ENCODE measurements at places on chromosomes 7 and 10.

DNA sequence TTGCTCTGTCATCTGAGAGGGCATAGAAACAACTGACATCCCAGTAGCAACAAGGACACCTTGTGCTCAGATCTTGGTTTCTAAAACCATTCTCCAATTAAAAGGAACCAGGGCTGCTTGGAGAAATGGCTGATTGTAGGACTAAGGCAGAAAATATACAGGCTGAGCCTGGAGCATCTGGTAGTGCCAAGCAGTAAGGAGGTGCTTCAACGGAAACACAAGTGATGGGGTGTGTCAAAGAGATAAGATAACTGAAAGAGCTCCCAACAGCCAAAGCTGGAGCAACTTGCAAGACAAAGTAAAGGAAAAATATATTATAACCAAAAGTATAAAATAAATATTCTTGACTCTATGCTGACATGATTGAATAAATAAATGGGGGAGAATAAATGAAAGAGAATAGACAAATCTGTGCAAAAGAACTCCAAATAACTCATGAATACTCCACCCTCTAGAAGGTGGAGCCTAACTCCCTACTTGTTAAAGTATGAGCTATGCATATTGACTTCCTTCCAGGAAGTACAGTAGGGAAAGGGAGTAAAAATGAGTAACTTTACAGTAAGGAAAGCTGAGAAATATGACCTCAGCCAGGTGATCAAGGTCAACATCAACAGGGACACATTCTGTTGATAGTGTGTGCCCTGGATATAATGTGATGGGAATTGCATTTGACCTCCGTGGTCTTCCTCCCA is 162.4 kb downstream of the NOC3L start:
- peaks cover 14% of the 10 kb centered on the region for H3K27me3 ChIP-seq
- H3K36me3 ChIP-seq: no peaks in the 10 kb centered on the region
- no peak for DNase-seq
- no peak overlapping the region for H3K4me3 ChIP-seq
- H3K4me1 ChIP-seq: no peaks in the 10 kb centered on the region
- no peak overlapping the region for H3K27ac ChIP-seq

DNA sequence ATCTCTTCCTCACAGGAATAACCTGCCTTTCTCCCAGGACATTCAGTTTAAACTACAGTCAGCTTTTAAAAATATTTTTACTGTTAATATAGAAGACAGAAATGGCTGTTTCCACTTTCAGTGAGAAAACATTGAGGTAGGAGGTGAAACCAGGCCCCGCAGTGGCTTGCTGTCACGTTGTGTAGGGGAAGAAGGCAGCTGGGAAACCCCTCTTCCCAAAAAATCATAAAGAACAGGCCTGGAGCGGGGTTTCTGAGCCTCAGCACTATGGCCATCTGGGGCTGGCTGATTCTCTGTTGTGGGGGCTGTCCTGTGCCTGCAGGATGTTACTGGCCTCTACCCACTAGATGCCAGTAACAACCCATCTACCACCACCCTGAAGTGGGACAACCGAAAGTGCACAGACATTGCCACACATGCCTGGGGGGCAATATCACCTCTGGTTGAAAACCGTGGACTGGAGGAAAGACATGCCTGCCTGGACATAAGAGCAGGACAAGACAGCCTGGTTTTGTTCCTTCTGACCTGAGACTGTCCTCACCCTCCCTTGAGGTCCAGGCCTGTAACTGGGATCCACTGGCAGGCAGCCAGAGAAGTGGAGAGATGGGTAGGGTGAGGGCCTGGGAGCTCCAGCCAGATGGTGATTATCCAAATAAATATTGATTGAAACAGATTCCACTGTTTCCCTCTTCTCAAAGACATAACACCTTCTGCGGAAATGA is 43.9 kb downstream of the KCNH2 start:
- DNase-seq: no peak
- peaks cover 5% of the 10 kb centered on the region for H3K4me1 ChIP-seq
- peaks cover 23% of the 10 kb centered on the region for H3K27me3 ChIP-seq

DNA sequence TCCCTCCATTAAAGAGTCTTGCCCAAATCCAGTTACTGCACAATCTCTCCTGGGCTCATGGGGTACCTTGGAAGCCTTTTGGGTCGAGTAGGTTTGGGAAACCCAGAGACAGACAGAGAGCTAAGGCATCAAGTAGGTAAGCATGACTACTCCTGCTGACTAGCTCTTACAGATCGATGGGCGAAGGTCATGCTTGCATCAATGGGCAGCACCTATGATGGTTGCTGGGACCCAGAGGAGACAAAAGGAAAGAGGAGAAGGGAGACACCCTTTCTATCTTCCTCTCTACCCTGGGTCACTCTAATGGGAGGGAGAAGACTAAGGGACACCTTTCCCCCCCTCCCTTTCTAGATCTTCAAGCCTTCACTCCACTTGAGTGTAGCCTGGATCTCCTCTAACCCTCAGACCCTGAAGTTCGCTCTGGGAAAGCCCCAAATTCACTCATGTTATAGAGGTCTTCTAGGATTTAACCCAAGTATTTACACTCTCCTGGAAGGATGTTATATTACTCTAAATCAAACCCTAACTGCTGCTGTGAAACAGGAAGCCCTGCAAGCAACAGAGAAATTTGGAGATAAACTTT is 31.6 kb upstream of the ZNF746 start:
- H3K27ac ChIP-seq: no peak overlapping the region
- H3K36me3 ChIP-seq: peaks cover 5% of the 10 kb centered on the region
- no peaks in the 10 kb centered on the region for H3K4me1 ChIP-seq
- peaks cover 2% of the 10 kb centered on the region for H3K27me3 ChIP-seq
- no peak overlapping the region for H3K4me3 ChIP-seq
- no peak for DNase-seq

DNA sequence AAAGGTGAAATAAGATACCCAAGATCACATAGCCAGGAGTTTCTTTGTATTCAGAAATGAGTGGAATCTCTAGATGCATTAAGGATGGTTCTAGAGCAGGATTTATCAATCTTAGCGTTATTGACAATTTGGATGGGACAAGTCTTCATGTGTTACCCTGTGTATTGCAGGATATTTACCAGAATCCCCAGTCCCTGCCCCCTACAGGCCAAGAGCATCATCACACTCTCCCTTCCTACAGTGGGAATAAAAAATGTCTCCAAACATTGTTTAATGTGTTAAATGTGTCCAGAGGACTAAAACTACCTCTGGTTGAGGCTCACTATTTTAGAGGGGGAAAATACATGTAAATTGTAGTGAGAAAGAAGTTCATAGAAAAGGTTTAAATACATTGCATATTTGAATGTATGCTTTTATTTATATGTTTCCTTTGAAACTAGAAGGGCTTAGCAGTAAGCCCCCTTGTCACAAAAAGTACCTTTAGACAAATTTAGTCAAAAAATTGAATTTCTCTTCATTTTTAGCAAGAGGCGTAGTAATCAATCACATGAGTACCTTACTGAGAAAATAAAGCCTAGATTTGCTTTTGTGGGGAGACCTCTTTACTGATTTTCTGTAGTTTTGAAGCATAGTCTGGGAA is 141.2 kb downstream of the MLLT10 start:
- no peak overlapping the region for H3K27ac ChIP-seq
- peaks cover 25% of the 10 kb centered on the region for H3K36me3 ChIP-seq
- H3K4me1 ChIP-seq: peaks cover 6% of the 10 kb centered on the region
- no peak for DNase-seq

- peak overlapping the region; percentile 83 for H3K27ac ChIP-seq
- peak overlapping the region; percentile 57 for H3K4me3 ChIP-seq
- peaks cover 33% of the 10 kb centered on the region for H3K4me1 ChIP-seq
- no peaks in the 10 kb centered on the region for H3K36me3 ChIP-seq
- no peaks in the 10 kb centered on the region for H3K27me3 ChIP-seq
- DNase-seq: no peak
Observed at GRCh38 chr10:70272925-70273316, 10.9 kb downstream of the NPFFR1 start.

DNA sequence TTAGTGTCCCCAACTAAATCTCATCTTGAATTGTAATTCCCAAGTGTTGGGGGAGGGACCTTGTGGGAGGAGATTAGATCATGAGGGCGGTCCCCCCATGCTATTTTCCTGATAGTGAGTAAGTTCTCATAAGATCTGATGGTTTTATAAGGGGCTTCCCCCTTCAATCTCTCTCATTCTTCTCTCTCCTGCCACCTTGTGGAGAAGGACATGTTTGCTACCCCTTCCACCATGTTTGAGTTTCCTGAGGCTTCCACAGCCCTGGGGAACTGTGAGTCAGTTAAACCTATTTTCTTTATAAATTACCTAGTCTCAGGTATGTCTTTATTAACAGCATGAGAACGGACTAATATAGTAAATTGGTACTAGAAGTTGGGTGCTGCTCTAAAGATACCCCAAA is 365.6 kb downstream of the ANKRD7 start:
- H3K27me3 ChIP-seq: no peaks in the 10 kb centered on the region
- no peaks in the 10 kb centered on the region for H3K36me3 ChIP-seq
- H3K27ac ChIP-seq: no peak overlapping the region
- no peak overlapping the region for H3K4me3 ChIP-seq
- no peaks in the 10 kb centered on the region for H3K4me1 ChIP-seq
- no peak for DNase-seq

DNA sequence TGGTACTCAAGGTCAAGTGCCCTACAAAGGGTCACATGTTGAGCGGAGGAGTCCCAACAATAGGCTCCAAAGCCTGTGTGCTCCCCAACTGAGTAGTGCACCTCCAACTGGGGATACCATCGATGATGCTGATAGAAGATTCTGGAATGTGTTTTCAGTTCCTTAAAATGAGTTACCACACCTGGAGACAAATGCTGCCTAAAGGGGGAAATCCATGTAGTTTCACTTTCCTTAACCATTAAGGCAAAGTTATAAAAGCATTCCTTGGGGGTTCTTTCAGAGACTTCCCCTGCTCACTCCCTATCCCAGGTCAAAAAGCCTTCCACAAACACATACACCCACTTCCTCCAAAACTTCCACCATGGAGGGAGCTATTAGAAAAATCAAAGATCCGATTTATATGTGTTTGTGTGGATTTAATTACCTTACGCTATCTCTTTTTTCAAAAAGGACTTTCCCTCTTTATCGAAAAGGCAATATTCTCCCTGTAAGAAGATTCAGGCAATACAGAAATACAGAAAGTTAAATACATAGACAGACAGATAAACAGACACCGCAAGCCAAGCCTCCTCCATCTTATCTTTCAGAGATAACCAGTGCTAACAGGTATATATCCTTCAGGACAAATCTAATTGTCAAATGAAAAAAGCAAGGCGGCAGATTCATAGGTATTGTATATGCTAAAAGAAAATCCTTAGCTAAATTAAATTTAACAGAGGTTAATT is 135.9 kb upstream of the ASAH2 start:
- no peaks in the 10 kb centered on the region for H3K27me3 ChIP-seq
- H3K4me1 ChIP-seq: peaks cover 60% of the 10 kb centered on the region
- DNase-seq: no peak
- H3K27ac ChIP-seq: peak overlapping the region; percentile 69
- no peak overlapping the region for H3K4me3 ChIP-seq

- H3K27me3 ChIP-seq: peaks cover 7% of the 10 kb centered on the region
- no peak for DNase-seq
- no peak overlapping the region for H3K27ac ChIP-seq
- H3K4me1 ChIP-seq: no peaks in the 10 kb centered on the region
- H3K36me3 ChIP-seq: no peaks in the 10 kb centered on the region
Observed at GRCh38 chr7:144057954-144058353, 9.2 kb downstream of the OR2A5 start.

- no peaks in the 10 kb centered on the region for H3K27me3 ChIP-seq
- no peak overlapping the region for H3K27ac ChIP-seq
- peaks cover 4% of the 10 kb centered on the region for H3K4me1 ChIP-seq
- no peak for DNase-seq
Observed at GRCh38 chr10:77226853-77227565, 410.6 kb downstream of the KCNMA1 start.

DNA sequence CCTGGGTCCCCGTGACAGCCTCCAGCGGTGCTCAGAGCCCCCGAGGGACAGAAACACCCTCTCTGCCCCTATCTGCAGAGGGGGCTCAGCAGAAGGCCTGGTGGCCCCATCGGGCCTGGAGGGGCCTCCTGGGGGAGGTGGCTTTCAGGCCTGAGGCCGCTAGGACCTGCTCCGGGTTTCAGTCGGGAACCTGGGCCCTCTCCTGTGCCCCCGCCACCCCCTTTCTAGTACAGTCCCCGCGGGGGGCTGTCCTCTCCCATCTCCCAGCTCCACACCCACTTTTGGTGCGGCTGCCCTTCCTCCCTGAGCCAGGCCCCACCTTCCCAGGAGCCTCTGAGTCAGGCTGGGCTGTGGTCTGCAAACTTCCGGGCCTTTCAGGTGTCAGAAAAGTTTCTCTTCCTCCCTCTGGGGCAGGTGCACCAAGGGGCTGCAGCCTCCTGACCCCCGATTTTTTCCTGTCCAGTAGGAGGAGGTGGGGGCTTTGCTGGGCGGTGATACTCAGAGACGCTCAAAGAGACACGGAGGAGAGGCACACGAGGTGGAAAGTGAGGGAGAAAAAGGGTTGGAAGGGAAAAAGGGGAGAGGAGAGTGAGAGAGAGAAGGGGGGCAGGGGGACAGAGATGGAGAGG is 692 bp downstream of the CARD11 start:
- H3K36me3 ChIP-seq: peaks cover 24% of the 10 kb centered on the region
- H3K4me1 ChIP-seq: peaks cover 49% of the 10 kb centered on the region
- peak overlapping the region; percentile 96 for H3K27ac ChIP-seq
- peak; percentile 66 for DNase-seq
- H3K4me3 ChIP-seq: peak overlapping the region; percentile 97

DNA sequence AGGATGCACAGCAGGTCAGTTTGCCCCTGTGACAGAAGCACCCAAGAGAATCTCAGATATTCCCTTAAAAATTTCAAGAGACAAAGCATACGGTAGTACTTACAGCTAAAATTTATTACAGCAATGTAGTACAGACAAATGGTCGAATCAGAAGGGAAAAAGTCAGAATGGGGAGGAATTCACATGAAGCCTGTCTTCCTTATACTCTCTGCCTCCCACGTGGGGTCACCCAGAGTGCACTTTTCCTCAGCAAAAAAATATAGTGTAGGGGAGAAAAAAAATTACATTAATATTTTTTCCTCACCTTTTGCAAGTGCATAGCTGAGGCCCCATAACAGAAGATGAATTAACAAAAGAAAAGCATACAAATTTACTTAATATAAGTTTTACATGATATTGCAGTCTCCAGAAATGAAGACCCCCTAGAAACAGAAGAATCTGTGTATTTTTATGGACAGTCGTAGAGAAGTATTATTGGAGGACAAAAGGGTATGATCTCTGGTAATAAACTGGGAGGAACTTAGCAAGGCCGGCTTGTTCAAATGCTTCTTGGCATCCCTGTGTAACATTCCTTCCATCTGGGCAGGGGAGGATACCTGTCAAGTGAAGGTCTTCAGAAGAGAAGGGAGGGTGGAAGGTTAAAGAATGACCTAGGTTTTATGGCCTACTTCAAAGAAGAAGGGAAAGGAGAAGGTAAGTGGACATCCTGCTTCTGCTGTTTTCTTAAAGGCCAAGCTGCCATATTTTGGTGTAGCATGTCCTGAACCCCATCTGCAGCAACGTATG is 270.6 kb upstream of the MAGI2 start:
- no peaks in the 10 kb centered on the region for H3K27me3 ChIP-seq
- no peaks in the 10 kb centered on the region for H3K36me3 ChIP-seq
- no peaks in the 10 kb centered on the region for H3K4me1 ChIP-seq

- H3K36me3 ChIP-seq: no peaks in the 10 kb centered on the region
- no peak overlapping the region for H3K4me3 ChIP-seq
- H3K27ac ChIP-seq: no peak overlapping the region
- DNase-seq: no peak
- H3K27me3 ChIP-seq: no peaks in the 10 kb centered on the region
Observed at GRCh38 chr7:445563-446288, 73.9 kb downstream of the PDGFA start.

- no peak for DNase-seq
- H3K4me1 ChIP-seq: no peaks in the 10 kb centered on the region
- no peak overlapping the region for H3K4me3 ChIP-seq
- H3K36me3 ChIP-seq: peaks cover 19% of the 10 kb centered on the region
Observed at GRCh38 chr7:70624500-70625103, 507.3 kb upstream of the GALNT17 start.

- peaks cover 11% of the 10 kb centered on the region for H3K27me3 ChIP-seq
- no peaks in the 10 kb centered on the region for H3K4me1 ChIP-seq
- no peak for DNase-seq
- no peak overlapping the region for H3K27ac ChIP-seq
Observed at GRCh38 chr7:28470344-28470743, 58.0 kb downstream of the CREB5 start.

Data from activated B cell treated with CpG ODN at 0.5 μM for 24 hours (primary cell).